ENCODE measurements at places on chromosomes 12 and 14. TPM values are rescaled to one million over a fixed set of nuclear protein-coding genes. Genes with fewer than 3 reads are reported as not detected.

DNA sequence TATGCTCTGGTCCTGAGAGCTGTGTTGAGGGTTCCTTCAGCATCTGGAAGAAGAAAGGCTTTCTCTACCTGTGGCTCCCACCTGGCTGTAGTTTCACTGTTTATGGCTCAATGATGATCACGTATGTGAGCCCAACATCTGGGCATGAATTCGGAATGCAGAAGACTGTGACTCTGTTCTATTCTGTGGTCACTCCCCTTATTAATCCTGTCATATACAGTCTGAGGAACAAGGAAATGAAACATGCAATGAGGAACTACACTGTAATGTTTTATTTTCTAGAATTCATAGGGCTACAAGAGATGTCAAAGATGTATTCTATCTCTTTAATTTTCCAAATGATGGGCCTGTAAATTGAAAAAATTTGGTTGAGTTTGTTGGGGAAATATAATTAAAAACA, 10.8 kb upstream of the OR11G2 start:
- DNase-seq: no peak

DNA sequence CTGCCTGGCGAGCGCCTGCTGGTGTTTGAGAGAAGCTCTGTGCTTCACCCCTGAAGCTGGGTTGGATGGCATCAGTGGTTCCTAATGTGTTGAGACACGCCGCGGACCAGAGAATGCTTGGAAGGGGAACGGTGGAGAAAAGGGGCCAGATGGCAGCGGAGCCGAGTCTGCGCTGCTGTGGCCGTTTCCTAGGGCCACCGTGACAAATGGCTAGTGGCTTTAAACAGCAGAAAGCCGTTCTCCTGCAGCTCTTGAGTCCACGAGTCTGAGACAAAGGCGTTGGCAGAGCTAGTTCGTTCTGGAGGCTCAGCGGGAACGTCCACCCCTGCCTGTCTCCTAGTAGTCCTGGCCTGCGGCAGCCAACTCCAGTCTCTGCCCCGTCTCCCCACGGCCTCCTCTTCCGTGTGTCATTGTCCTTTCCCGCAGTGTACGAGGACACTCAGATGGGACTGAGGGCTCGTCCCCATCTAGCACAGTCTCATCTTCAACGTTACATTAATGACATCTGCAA, 103.6 kb downstream of the ADGRD1 start:
- no peak for DNase-seq

- peak; percentile 89 for DNase-seq
Measured at GRCh38 chr12:98725476-98726247, 80.6 kb downstream of the APAF1 start.

Gene TPH2
- under 0.01 TPM for total RNA-seq

Gene SPTB
- not detected for total RNA-seq

GRCh38 chr12:111270239-111270638, 98.7 kb downstream of the PHETA1 start:
- DNase-seq: no peak

Gene SERPINA10
- not detected for total RNA-seq

Data from osteoblast (primary cell).